ENCODE measurements at places on chromosomes 3 and 15.

GRCh38 chr3:58577269-58577821 lies at the start of gene FAM107A:
Gene FAM107A, minus strand, starts transcription at chr3:58577391. Its CDS starts 7,531 bp downstream, at chr3:58569860.
- peak; percentile 57 for DNase-seq

DNA sequence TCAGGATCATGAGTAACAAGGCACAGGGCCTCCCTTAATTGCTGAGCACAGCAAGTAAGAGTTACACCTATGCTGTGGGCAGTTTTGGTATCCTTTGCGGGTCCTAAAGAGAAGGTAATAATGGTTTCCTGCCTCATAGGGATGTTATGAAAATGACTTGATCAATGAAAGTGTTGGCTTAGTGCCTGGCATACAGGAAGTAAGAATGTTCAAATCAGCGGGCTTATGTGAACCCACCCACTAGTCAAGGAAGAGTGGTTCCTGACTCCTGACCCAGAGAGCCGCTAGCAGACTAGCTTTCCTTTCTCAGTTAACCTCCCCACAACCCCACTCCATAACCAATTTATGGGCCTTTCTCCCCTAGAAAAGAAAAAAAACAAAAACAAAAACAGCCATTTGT lies 5.2 kb upstream of the ADAMTS9 start:
- DNase-seq, result no peak

DNA sequence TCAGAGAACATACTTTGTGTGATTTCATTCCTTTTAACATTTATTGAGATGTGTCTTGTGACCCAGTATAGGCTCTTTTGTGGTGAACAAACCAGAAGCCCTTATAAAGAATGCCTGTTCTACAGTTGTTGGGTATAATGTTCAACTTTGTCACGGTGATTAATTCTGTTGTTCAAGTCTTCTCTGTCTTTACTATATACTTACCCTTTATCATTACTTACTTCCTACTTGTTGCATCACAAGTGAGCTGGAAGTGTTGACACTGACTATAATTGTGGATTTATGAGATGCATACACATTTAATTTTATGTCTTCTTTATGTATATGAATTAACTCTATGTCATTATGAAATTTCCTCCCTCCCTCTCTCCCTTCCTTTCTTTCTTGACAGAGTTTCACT lies 59.7 kb upstream of the TBL1XR1 start:
- DNase-seq, result no peak

DNA sequence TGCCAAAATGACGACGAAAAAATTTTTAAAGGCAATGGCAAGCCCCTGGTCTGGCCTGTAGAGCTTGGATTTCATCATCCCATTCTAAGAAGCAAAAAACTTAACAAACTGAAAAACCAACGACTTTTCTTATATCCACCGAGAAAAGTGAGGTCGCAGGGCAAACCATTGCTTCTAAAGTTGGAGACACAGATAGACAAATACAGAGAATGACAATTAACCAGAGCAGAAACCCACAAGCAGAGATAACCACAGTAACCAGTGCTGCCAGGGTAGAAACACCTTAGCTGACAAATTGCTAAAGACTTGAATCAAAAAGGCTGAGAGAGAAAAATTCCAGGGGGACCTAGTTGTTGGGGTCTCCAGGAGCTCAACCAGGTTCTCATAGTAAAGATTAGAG lies 386.5 kb upstream of the SGO1 start:
- DNase-seq, result no peak

GRCh38 chr15:59941612-59942011 lies 62.5 kb upstream of the FOXB1 start:
- no peak for DNase-seq

GRCh38 chr3:154794814-154795445 lies 285.2 kb upstream of the MME start:
- no peak for DNase-seq

DNA sequence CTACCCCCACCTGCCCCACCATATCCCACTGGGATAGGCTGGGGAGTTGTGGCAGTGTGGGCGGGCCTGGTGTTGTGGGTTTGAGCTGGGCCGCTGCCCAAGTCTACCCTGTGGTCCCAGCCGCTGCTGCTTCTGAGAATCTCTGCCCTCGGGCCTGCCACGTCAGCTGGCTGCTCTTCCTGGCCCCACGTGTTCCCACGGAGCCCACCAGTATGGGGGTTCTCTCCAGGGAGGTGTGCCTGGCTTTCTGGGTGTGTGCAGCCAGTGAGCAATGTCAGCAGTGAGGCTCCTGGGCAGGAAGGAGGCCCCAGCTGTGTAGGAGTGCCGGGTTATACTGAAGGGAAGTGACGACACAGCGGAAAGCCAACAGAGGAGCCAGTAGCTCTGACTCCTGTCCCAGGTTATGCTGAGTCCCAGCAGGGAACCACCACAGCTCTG lies 10.5 kb downstream of the GNAI2 start:
- DNase-seq, result no peak

GRCh38 chr15:60790641-60791040 lies 311.7 kb upstream of the ICE2 start:
- no peak for DNase-seq

DNA sequence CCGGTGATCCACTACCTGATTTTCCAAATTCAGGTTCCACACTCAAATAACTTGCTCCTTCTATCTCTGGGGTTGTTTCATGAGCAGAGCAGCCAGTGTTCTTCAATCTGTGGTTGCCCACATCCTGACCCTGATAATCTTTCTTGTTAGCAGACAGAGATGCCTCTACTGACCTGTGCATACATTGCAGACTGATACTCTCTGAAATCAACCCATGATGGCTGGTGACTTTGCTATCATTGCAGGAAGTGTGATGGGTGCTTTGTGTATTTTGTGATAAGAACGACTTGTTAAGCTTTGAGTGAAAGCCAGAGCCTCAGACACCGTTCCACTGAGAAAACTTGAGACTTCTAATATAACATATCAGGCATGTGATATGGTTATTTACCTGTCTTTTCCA lies 39.9 kb downstream of the GATM start:
- no peak for DNase-seq

- no peak for DNase-seq
Observed at GRCh38 chr3:44995142-44995770, 19.2 kb downstream of the EXOSC7 start.

GRCh38 chr3:97884586-97885123 lies 62.8 kb downstream of the CRYBG3 start:
- DNase-seq, result no peak

DNA sequence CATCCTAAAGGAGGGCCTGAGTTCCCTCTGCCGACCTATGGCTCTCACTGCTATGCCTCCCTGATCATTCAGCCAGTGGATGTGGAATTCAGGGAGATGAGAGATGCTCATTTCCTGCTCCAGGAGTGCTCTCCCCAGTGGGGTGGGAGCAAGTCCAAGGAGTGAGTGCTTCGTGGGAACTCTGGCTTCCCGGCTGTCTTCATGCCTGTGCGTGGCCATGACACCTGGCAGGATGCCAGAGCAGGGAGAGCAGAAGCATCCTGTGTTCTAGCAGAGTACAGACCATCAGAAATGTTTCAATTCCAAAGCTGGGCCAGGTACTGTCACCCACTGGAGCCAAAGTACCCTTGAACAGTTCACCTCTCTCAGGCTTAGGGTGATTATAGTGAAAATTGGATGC lies 45.1 kb downstream of the APH1B start:
- DNase-seq, result no peak

DNA sequence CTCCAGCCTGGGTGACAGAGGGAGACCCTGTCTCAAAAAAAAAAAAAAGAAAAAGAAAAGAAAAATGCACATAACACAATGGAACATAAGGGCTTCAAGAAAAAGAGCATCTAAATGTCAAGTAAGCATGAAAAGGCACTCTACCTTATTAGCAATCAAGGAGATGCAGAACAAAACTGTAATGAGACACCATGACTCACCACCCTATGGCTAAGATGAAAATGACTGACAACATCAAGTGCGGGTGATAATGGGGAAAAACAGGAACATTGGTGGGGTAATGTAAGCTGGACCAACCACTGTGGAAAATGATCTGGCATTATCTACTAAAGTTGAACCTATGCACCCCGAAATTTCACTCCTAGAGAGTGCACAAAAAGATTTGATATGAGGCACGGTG lies 19.6 kb upstream of the NSMCE3 start:
- no peak for DNase-seq

GRCh38 chr3:45362758-45363157 lies 25.6 kb upstream of the LARS2 start:
- no peak for DNase-seq

DNA sequence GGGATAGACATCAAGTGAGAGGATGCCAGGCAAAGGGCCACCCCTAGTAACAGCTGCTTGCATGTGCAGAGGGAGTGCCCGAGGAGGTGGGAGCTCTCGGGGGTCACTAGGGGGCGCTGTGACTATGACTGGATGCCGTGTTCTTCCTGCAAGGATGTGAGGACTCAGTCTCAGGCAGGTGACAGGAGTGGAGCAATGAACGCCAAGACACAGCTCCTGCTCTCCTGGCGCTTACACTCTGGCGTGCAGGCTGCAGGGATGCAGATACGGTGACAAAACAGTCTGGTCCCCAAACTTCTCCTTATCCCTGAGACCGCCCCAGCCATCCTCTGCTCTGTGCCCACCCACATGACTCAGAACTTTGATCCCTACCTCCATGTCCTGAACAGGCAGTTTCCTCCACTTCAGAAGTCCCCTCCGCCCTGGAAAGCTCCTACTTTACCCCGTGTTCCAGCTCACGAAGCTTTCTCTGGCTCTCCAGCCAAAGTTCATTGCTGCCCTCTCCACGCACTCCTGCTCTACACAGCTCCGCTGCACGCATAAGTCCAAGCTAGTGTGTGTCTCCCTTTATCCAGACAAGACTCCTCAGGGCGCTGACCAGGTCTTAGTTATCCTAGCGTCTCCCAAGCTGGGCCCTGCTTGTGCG lies 14.7 kb downstream of the RHOV start:
- DNase-seq, result peak; percentile 79

DNA sequence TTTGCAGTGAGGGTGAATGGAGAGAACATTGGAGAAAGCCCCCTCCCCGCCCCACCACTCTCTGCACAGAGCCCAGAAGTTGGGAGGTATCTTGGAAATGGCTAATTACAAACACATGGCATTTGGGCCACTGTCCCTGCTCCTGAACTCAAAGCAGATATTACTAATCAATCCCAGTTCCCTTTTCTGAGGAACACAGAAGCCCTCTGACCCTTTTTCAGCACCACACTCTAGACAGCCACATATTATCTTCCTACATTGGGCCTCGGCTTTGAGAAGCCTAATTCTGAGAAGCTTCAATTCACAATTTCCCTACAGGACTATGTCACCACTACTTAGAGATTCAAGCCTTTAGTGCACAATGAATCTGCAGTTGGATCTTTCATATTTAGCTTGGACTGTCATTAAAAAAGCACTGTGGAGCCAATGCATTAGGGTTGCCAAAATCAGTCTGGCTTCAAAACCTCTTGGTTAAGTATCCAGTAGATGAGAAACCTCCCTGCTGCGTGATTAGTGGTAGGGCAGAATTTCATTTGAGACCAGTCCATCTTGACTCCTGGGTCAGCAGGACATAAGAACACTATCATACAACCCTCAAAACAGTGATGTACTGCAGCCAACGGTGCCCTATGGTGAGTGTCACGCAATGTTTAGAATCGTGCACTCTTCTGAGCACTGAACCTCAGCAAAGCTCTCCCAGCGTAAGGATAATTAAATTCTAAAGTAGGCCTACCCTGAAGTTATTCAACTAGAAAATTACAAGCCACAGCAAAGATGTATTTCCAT lies 26.1 kb downstream of the MGLL start:
- no peak for DNase-seq

GRCh38 chr3:23830869-23831484 lies 25.2 kb downstream of the UBE2E1 start:
- no peak for DNase-seq

GRCh38 chr15:58246041-58246440 lies 107.9 kb downstream of the AQP9 start:
- DNase-seq, result no peak

- no peak for DNase-seq
Observed at GRCh38 chr3:117306299-117306698, 596.7 kb downstream of the TUSC7 start.

GRCh38 chr3:143571548-143571947 lies 276.7 kb downstream of the SLC9A9 start:
- no peak for DNase-seq

GRCh38 chr15:43505738-43506137 lies 11.7 kb upstream of the MAP1A start:
- DNase-seq, result no peak

GRCh38 chr3:186922790-186923189 lies 7.5 kb upstream of the ST6GAL1 start:
- DNase-seq, result no peak

DNA sequence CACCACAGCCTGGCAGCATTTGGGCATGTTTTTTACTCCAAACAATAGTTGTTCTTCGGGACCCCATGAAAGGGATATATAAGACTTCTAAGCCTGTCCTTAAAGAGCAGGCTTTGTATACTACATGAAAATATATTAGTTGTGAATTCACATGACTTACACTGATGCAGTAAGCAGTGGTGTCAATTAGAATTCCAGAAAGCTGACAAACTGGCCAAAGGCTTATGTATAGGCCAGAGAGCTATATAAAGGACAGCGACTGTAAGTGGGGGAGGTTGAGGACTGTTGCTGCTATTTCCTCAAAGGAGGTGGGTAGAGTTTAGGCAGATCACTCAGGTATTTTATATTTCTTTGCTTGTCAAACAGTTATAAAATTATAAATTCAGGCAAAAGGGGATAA lies 24.8 kb downstream of the KPNA4 start:
- DNase-seq, result no peak

GRCh38 chr3:194197981-194198695 lies 62.2 kb downstream of the HES1 start:
- DNase-seq, result no peak

DNA sequence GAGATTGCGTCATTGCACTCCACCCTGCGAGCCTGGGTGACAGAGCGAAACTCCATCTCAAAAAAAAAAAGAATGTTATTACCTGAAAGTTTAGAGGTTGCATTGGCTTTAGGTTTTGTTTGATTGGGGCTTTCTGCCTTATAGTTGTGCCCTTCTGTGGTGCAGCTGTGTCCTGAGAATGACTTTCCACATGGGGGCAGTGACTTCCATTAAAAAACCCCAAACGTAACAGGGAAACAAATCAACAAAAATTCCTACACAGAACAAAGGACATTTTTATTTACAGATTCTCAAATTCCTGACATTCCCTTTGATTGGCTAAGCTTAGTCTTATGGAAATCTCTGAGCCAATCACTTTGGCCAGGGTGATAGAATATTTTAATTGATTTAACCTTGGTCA lies 154.1 kb upstream of the GPR149 start:
- DNase-seq, result no peak

DNA sequence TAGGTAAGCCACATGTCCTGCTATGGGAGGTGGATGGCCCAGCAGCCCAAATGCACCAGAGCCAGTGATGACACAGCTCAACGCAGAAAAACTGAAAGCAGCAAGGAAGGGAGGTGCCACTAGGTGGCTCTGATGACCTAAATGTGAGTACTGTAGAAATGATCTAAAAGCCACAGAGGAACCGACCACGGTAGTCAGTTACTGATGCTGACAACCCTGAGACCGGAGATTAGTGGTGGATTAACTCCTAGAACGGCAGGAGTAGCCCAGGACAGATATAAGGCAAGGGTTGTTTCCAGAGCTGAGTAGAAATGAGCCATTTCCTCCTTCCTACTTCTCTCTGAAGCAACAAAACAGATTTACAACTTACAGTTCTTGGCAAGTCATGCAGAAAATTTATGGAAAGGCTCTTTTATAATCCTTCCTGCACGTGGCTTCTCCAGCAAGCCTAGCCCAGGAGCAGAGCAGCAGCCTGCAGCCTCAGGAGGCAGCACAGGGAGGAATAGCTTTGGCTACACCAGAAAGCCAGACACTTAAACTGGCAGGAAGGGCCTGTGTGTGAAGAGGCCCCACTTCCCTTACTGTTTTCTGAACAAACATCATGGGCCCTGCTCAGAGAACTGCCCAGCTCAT lies 13.1 kb downstream of the FBXL22 start:
- DNase-seq, result peak; percentile 60

Measured in breast epithelium (tissue), 4 donors.